ENCODE measurements at places on chromosomes 4 and X.

GRCh38 chr4:189022440-189023035 lies 883.3 kb downstream of the TRIML1 start:
- no peak for DNase-seq

GRCh38 chr4:55386840-55387239 lies 8.9 kb upstream of the TMEM165 start:
- DNase-seq: no peak

GRCh38 chrX:137567682-137568232 lies 1.8 kb downstream of the ZIC3 start:
- DNase-seq: no peak

- no peak for DNase-seq
Measured at GRCh38 chr4:173696551-173696950, 166.5 kb upstream of the HAND2 start.

GRCh38 chr4:185437809-185438208 lies 12.0 kb upstream of the UFSP2 start:
- no peak for DNase-seq

DNA sequence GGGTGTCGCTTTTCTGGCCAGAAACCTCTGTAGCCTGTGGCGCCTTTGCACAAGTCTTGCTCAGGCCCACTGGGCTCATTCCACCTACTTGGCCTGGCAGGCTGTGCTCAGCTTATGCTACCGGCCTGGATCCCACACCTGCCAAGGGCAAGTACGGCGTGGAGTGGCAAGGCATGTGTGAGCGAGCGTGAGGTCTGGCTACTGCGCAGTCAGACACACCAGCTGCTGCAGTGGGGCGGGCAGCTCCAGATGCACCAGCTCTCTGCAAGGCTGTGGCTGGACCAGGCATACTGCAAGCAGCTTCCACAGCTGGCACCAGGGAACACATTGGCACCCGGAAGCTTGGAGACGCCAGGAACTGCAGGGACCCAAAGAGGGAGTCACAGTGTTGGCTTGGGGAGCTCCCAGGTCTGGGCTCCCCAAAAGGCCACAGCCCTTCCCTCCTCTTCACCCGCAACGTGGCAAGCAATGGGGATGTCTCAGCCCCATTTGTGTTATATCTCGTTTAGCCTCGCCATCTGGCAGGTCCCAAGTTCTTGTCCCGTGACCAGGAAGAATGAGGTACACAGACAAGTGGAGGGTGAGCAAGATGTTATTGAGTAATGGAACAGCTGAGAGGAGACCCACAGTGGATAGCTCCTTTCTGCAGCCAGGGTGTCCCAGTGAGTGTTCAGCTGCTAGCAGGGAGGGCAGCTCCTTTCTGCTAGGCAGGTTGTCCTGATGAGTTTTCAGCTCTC lies 3.8 kb upstream of the FBXW7 start:
- no peak for DNase-seq

GRCh38 chr4:78938868-78939666 lies at the start of gene PAQR3:
Gene PAQR3 (minus strand): TSS chr4:78939438. CDS start chr4:78939224, 214 bp downstream.
- DNase-seq: peak; percentile 83

GRCh38 chrX:113399506-113400192 lies 559.0 kb upstream of the AMOT start:
- DNase-seq: no peak

- no peak for DNase-seq
Measured at GRCh38 chrX:97672138-97672537, 788.4 kb downstream of the RPA4 start.

DNA sequence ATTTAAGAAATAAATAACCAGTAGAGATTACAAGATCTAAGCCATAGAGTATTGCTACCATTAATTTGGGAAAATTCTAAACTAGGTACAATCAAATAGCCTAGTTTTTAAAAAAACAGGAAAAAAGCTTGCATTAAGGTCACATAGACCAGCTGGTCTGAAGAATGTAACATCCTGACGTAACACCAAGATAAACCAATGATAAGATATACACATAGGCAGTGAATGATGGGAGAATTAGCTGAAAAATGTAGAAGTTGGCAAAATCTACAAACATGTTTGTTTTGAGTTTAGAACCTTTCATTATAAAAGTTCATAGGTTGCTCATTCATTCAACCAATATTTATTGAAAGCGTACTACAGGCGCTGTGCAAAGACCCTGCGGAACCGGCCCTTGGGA lies 120.0 kb downstream of the SH3RF1 start:
- no peak for DNase-seq

GRCh38 chr4:154908168-154908567 lies 127.1 kb downstream of the RBM46 start:
- DNase-seq: no peak

- no peak for DNase-seq
Measured at GRCh38 chr4:157888281-157888680, 284.5 kb downstream of the GASK1B start.

DNA sequence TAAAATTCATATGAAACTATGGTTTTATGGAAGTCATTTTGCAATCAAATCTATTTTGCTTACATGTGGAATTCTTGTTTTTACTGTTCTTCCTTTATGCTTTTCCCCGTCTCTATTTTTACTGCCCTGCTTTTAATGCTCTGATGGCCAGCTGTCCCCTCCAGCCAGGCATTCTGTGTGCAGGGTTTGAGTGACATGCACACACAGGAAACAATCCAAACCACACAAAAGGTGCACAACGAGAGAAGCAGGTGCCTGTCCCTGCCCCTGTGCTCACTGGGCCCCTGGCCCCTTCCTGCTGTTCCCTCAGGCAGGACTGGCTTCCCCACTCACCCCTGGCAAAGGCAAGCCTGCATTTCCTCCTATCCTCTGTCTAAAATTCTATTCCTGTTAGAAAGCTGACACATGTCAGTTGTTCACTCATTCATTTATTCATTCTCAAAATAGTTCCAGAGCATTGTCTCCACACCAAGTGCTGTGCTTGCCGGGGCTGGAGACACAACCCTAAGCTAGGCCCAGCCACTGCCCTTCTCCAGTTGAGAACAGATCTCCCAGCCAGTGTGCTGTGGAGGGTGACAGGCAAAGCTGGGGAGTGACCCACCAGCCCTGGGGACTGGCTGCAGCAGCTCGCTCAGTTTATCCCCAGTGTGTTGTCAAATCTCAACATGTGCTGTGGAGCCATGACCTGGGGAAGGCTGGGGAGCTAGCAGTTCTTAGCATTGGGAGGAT lies 346.3 kb downstream of the FBXW7 start:
- no peak for DNase-seq

GRCh38 chr4:148793221-148793620 lies 351.0 kb upstream of the NR3C2 start:
- DNase-seq: no peak

DNA sequence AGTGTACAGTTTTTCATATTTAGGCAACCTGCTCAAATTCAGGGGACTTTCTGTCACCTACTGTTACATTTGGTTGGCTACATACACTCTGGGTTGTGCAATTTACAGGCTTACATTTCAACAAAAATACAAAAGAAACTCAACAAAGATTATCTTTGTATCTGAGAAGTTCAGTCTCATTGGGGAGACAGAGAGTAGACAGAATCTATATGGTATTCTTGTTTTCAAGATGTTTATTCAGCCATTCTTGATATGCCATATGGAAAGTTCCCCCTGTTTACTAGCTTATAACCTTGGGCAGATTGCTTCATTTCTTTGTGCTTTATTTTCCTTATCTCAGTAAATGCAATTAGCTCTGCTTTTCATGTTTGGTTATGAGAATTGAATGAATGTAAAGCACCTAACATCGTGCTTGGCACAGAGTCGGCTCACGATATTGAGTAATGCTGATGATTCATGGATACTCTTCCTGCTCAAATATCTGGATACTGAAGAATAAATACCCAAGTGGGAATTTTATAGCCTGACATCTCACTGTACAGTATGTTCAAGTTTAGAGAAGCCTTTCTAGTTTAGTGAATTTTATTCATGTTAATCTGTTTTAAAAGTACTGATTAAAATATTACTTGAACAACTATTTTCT lies 96.5 kb upstream of the PACRGL start:
- no peak for DNase-seq

- no peak for DNase-seq
Measured at GRCh38 chrX:71365356-71365874, 742 bp upstream of the TAF1 start.

- DNase-seq: no peak
Measured at GRCh38 chr4:165085946-165086345, 26.7 kb downstream of the TMEM192 start.

- no peak for DNase-seq
Measured at GRCh38 chrX:18887825-18888212, 96.1 kb downstream of the PHKA2 start.

GRCh38 chrX:19280636-19281035 lies 63.1 kb upstream of the PDHA1 start:
- no peak for DNase-seq

DNA sequence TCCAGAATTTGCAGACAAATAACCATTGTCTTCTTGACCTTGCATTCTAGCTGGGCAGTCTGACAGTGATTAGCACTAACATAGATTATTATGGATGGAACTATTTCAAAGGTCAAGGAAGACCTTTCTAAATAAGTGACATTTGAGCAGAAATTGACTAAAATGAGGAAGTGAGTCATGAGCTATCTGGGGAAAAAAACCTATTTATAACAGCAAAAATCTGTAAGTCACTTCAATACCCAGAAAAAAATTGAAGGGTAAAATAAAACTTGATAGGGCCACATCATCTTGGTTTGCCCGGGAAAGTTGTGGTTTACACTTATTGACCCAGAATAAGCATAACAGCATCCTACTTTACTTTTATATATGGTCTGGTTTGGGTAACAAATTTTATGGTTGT lies 414.6 kb upstream of the HS3ST1 start:
- no peak for DNase-seq

GRCh38 chrX:119145241-119145653 lies 17.6 kb upstream of the KIAA1210 start:
- DNase-seq: no peak

DNA sequence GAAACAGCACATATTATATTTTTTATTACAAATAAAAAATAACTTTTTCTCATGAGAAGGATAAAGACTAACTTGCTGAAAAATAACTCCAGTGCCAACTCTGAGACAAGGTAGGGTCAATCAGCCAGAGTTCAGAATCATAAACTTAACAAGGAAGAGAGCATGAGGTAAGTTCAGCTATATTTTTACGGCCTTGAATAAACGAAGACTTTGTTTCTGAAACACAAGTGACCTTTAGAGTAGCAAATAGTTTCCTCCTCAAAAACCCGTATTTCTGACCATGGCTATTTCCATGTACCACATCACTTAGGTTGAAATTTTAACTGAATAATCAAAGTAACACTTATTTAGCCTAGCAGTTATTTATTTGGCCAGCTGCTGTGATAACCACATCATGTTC lies 45.5 kb downstream of the PRDM5 start:
- no peak for DNase-seq

DNA sequence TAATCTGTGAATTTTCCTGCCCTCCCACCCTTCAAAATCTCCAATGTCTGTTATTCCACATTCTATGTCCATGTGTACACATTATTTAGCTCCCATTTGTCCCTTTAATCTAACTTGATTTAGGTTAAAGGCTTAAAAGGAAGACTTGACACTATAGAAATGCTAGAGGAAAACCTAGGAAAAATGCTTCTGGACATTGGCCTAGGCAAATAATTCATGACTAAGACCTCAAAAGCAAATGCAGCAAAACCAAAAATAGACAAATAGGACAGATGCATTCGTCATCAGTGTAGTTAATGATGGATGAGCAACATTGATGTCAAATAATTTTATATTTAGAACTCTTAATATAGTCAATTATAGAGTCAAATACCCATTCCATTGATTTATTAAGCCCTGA lies 36.9 kb downstream of the INTU start:
- no peak for DNase-seq

- no peak for DNase-seq
Measured at GRCh38 chrX:18714910-18715309, 7.5 kb downstream of the PPEF1 start.

DNA sequence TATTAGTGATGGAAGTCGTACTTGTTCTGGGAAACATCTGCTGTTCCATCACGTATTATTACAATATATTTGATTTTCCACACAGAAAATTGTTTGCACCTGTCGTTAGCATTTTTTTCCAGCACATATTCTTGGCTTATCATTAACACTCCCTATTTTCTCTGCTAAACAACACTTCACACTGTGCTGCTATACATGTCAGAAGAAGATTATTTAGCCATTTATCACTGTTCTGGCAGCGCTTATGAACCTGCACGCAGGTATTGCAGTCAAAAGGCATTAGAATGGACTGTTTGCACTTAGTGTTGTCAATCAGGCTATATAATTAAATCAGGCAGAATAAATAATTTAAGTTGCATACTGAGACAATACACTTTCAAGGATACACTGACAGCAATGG lies 218.6 kb downstream of the CHM start:
- no peak for DNase-seq

DNA sequence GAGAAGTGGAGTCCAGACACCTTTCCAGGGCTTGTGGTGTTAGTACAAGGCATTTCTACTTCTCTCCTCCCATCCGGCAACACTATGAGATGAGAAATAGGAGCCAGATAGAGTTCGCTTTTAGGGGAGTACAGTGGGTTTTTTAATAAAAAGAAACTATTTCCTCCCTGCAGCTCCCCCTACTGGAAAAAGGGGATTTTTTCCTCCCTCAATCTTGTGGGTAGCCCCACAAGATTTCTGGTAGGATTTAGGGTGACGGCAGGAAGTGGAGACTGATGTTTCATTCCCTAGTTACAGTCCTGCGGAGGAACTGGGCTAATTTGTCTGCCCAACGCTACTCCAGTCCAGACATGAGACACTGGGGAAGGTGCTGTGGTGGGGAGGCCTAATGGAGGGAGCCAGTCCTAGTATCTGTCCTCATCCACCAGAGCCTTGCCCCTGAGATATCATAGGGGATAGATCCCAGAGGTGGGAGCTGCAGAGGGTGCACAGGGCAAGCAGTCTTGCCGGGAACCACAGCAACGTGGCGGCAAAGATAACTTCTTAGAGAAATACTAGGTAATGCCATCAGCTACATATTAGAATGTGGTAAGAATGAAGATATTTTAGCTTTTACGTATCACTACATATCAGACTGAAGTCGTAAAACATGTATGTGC lies 45.5 kb upstream of the PRKG2 start:
- DNase-seq: no peak

DNA sequence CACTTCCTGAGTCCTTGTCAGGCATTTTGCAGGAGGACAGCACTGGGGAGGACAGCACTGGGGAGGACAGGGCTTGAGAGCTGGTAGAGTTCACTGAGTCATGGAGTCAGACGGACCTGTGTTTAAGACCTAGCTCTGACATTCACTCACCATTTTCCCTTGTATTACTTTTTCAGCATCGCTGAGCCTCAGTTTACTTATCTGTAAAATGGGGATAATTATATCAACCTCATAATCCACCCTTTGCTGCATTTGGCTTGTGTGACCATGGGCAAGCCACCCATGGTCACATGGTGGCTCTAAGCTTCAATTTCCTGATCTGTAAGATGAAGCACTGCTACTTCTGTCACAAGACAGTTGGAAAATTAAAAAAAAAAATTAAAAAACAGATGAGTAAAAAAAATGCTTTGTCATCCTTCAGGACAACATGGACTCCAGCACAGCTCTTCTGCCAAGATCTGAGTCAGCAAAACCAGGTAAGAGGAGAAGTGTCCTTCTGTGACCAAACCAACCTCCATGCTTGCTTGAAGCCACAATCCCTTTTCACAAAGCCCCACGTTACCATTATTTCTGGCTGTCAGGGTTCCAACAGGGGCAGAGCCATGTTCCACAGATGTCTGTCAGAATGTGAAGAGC lies 275.5 kb downstream of the RAB28 start:
- DNase-seq: no peak

All from activated T-cell treated with anti-CD3 and anti-CD28 coated beads for 1 hour (primary cell).